Stimulated activated CD8-positive, alpha-beta memory T cell treated with anti-CD3 and anti-CD28 coated beads, Interleukin-15, amount 100 ng/mL, for 4 hours (primary cell): ENCODE measurements at places on chromosomes 7 and 10.

GRCh38 chr7:65216469-65216868, 157.2 kb upstream of the ZNF92 start:
- DNase-seq: peak; percentile 15

DNA sequence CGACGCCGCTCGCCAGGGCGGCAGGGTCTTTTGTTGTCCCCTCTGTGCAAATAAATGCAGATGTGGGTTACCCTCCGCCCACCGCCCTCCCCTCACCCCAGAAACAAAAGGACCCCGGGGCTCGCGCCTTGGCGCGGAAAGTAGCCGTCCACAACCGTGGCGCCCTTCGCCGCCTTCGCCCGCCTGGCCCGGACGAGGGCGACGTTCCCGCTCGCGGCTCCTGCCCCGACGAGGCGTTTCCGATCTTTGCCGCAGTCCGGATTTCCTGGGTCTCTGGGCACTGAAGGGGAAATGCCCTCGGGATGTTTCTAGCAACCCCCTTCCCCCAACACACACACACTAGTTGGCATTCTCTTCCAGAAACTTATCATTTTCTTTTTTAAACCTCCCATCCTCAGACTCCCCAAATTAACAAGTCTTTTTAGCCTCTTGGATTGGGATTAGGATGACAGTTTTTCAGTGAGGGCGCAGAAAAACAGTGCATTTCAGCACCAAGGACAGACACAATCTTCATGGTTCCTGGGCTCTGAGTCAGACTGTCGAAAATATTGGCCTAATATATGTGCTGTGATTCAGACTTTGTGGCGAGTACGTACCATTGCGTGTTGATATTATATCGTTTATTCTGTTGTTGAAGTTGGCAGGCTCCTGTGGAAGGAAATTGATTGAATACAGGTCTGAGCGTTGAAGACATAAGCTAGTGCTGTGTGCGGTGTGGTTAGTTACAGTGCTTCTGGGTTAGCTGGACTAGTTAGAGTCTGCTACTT, 771 bp downstream of the PHYHIPL start:
- no peak for DNase-seq

- DNase-seq: no peak
Measured at GRCh38 chr10:111107023-111107422, 30.2 kb downstream of the ADRA2A start.

- DNase-seq: no peak
Measured at GRCh38 chr10:96235326-96236089, 35.9 kb downstream of the BLNK start.

DNA sequence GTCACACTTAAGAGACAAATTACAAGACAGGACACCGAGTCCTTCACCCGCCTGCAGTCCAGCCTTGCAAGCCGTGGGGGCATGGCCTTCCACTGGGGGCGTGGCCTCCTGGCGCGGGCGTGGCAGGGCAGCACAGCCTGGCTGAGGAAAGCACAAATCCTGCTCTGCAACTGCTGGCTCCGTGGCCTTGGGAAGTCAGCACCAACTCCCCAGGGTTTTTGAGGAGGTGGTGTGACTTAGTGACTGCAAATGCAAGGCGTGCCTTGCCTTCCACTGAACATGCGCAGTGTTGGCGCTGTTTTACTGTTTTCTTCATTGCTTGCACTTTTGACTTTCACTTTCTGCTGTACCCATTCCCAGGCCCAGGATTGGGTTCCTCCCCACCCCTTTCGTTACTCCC, 12.9 kb upstream of the BMS1 start:
- no peak for DNase-seq

- no peak for DNase-seq
Measured at GRCh38 chr7:93156884-93157283, 8.7 kb upstream of the SAMD9L start.

- no peak for DNase-seq
Measured at GRCh38 chr7:36051501-36051900, 101.6 kb upstream of the EEPD1 start.

DNA sequence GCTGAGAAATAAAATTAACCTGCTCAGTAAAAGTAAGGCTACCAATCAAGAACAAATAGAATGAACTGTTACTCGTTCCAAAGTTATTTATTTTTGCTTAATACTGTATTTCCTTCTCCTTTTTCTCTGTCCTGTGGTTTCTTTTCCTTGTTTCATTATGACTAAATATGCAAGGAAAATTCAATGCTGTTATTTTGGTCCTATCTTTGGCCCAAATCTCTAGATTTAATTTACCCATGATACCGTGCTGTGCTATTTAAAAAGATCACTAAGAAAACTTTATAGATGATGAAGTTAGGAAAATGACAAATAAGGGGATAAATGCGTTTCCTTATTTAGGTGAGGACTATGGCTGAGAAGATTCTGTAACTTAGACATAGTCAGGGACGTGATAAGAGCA, 45.3 kb upstream of the FAM133B start:
- no peak for DNase-seq

DNA sequence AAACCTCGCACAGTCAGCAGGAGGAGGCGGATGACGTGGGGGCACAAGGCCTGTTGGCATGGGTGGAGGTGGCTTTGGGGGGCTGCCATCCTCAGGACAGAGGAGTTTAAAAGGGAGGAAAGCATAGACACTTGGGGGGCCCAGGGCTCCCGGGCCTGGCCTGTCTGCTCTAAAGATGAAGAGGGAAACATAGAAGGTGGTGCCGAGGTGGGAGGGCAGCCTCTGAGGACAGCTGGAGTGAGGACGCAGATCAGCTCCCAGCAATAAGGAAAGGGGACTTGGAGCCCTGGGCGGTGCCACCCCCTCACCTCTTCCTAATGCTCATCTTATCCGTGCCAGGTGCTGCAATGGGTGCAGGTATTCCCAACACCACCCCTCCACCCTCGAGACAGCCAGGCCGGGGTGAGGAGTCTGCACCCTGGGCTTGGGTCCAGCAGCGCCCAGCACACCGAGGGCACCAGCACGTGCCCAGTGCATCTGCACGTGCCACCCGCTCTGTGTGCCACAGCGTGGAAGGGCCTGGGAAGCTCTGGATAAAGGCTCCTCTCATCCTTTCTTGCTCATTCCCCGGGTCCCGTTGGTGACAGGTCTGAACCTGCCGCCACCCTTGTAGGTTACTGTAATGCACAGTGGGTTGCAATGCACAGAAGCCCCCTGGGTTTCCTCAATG, 566.0 kb upstream of the FOXK1 start:
- no peak for DNase-seq

DNA sequence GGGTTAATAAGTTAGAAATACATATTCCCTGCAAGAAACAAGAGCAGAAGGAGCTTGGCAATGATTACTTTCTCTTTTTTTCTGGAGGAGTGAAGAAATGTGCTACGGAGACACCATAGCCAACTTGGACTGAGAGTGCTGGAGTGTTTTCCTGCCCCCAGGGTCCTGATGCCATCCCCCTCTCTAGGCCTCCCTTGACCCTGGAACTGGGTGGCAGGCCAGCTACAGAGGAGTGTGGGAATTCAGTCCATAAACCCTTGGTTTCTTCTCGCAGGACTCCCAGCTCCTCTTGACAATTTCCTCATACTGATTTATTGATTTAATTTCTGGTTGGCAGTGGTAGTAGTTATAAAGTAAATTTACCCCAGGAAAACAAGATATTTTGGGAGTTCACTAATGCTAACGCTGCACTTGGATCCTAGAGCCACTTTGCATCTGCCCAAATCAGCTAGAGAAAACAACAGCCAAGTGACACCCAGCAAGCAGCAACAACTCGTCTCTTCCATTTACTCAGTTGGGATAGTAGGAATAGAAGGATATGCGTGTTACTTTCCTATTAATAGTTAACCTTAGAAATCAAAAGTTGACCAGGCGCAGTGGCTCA, 76.4 kb upstream of the CELF2 start:
- DNase-seq: no peak

DNA sequence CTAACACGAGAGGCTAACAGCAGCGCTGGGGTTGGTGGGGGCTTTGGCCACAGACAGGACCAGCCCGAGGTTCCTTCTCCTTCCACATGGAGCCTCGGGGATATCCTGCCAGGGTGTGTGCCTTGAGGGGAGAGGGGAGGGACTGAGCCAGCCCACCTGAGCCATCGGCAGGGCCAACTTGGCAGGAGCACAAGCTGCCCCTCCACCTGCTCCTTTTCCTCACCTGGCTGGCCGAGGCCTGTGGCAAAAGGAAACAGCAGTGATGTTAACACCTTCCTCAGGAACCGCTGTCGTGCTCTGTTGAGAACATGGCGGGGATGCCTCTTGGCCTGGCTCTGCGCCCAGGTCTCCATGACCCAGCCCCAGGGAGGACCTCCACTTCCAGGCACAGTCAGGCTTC, 255.1 kb upstream of the PPP2R2D start:
- DNase-seq: no peak

GRCh38 chr7:102140952-102141370, 145.7 kb upstream of the SH2B2 start:
- no peak for DNase-seq

DNA sequence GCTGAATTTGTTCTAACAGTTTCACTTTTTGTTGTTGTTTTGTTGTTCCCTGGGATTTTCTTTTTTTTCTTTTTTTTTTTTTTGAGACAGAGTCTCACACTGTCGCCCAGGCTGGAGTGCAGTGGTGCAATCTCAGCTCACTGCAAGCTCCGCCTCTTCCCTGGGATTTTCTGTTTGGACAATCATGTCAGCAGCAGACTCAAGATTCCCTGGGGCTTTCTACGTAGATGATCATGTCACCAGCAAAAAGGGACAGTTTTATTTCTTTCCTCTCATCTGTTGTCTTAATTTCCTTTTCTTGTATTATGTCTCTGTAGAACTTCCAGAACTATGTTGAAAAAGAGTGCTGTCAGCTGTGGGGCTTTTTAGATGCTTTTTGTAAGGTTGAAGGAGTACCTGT, 241.4 kb downstream of the TNS3 start:
- DNase-seq: no peak

DNA sequence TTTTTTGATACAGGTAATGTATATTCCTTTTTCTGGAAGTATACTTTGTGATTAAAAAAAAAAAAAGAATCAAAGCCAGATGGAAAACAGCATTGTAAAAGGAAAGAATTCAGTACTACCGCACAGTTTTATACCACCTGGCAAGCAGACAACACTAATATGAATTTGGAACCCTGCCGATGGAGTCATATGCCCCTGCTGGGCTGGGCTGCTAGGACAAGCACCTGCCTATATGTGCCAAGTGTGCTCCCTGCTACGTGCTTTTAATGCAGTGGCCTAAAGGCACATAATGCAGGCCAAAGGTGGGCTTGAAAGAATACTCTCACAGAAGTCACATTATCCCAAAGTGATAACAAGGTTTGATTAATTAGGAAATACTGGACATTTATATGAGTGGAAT, 29.8 kb upstream of the WAC start:
- no peak for DNase-seq

GRCh38 chr7:2667843-2668242, 20.2 kb upstream of the AMZ1 start:
- no peak for DNase-seq

GRCh38 chr7:154738216-154738615, 264.7 kb downstream of the PAXIP1 start:
- DNase-seq: no peak

- DNase-seq: no peak
Measured at GRCh38 chr10:133098426-133099124, 10.9 kb downstream of the ADGRA1 start.

- DNase-seq: no peak
Measured at GRCh38 chr7:89680161-89680560, 474.1 kb upstream of the STEAP1 start.

DNA sequence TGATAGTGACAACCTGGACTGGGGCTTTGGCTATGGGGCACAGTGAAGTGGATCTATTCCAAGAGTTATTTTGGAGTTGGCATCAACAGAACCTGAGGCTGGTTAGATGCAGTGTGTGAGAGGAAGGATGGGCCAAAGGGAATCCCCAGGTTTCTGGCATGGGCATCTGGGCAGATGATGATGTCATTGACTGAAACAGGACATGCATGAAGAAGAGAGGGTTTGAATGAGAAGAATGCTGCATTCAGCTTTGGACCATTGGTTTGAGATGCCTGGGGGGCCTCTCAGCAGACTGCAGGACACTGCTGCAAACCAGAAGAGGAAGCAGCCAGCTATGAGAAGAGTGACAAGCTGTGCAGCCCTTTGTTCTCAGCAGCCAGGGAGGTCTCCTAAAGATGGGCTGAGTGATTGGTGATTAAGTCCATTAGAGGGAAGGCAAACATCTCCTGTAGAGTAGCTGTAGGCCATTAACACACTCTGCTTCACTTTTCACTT, 23.1 kb upstream of the PIK3CG start:
- DNase-seq: no peak

DNA sequence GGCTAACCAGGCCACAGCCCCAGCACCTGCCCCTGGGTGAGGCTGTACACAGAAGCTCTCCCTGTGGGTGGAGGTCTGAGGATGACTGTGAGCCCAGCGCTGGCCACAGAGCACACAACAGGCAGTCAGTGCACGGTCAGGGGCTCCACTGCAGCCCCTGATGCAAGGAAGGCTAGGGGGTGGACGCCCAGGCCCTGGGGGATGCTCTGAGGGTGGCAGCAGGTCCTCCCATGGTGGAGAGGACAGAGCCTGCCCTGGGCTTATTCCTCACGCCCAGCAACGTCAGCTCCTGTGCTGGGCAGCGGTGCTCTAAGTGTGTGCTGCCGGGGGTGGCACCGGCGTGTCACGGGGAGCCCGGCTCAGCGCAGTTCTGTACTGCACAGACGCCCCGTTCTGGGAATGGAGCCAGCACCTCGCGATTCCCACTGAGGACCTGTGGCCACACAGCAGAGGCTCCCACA, 223.2 kb downstream of the MAD1L1 start:
- DNase-seq: no peak
